Skin of body (tissue), 3 donors: ENCODE measurements at places on chromosomes 11 and 22.

- DNase-seq, result no peak
Measured at GRCh38 chr11:7421136-7421535, 64.2 kb upstream of the OLFML1 start.

DNA sequence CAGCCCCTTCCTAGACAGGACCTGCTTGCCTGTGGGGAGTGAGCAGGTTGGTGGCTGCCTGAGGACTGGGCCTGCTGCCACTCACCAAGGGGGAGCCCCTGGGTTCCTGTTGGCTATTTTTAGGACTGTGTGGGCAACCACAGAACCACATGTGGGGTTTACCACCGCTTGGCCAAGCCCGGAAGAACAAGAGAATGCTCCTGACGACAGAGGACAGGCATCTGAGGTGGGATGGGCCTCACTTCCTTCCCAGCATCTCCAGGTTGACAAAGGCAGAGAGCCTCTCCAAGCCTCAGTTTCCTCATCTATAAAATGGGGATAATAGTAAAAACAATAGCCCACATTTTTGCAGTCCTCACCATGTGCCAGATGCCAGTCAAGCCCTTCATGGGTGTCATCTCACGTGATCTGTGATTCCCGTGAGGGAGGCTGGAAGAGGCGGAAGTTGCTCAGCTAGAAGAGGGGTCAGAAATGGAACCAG is 43.6 kb downstream of the LRRC32 start:
- DNase-seq, result no peak

- DNase-seq, result no peak
Measured at GRCh38 chr11:98895936-98896335, 124.8 kb upstream of the CNTN5 start.

- DNase-seq, result no peak
Measured at GRCh38 chr11:112723676-112724495, 237.3 kb upstream of the NCAM1 start.

DNA sequence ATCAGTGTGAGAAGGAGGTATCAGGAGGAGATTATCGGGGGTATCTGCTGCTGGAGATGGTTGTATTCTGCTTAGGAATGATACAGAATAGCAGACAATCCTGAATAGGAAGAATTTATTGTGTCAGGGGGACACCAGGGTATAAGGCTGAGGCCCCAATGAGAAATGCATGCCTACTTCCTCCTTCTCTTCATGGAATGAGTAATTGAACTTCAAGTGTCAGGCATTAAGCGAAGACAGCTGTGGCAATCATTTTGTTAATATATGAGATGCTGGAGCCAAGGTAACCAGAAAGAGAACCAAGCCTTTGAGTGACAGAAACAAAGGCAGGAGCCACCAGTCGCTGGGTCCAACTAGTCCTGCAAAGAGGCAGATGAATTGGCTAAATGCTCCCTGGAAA is 49.1 kb downstream of the KIRREL3 start:
- DNase-seq, result no peak

DNA sequence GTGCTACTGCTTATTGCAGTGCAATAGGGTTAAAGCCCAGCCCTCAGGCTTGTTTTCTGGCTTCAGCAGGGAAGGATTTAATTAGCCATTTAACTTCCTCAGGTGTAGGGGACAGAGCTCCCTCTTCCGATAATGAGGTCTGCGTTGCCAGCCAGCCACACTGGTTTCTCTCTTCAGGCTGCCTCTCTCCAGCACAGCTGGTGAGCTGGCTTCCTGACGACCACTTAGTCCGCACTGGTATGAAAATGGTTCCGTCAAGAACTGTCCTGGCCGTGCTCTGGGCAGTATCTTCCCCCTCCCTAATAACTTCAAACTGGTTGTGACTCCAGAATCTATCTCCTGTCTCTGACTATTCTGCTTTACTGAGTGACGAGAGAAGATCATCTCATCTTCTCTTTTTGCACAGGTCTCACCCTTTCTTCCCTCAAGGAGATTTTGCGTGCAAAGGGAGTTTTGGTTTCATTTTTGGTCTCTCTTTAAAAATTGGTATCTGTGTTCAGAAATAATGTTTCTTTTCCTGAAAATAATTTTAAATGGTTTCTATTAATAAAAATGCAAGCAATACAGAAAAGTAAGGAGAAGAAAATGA is 49.2 kb downstream of the CNTN5 start:
- DNase-seq, result no peak

DNA sequence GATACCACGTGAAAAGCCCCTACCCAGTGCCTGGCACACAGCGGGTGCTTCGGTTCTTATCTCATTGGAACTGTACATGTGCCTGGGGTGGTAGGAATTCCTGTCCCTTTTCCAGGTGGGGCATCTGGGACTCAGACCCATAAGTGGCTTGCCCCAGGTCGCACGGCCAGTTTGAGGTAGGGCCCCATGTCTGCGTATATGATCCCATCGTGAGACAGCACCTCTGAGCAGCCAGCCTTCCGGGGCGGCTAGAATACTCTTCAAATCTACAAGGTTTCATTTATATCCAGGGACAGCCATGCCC is 33.5 kb upstream of the SMIM38 start:
- no peak for DNase-seq

DNA sequence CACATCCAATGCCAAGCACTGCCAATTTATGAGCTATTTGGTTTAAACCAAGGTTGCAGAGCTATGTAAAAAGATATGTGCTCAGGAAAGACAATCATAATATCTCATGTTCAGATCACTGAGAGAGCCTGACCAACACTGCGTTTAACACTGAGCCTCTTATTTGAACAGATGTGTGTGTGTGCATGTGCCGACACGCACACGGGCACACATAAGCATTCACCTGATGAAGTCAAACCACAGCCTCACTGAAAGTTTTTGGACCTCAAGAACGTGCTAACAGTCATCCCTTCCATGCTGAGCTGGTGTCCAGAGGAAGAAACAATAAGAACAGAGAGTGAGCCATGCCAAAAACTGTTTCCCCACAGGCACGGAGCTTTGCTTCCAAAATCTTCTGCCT is 23.4 kb downstream of the HPS4 start:
- no peak for DNase-seq

DNA sequence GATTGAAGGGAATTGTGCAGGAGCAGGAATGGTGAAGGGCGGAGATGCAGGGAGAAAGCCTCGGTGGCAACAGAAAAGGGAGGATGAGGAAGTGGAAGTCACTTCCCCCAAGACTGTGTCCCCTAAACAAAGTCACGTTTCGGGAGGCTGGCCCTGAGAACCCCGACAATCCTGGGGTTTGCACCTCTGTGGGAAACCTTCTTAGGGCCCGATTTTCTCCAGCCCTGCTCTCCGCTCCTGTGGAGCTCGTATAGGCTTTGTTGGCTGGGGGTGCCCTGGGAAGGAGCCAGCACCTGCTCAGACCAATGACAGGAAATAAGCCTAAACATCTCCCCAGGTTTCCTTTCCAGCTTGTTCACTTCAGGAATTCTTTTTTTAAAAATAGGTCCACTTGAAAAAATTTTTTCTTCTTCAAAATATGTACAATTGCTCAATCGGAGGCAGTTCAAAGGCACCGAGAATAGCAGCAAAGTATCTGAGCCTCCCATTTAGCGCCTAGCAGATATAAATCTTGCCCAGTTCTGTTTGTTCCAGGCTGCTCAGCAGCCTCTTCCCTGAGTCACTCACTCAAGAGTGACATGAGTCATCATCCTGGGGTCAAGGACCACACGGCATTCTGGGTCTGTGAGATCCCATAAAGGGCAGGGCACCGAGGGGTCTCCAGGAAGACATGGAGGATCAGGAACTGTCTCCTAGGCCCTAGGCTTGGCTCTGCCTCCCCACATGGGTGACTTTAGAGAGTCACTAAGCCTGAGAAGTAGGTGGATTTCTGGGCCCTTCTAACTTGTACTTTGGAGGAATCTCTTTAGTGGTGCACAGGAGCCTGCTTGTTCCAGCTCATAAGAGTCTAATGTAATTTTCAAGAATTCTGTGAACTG is 34.0 kb downstream of the IRAG1 start:
- DNase-seq, result no peak

DNA sequence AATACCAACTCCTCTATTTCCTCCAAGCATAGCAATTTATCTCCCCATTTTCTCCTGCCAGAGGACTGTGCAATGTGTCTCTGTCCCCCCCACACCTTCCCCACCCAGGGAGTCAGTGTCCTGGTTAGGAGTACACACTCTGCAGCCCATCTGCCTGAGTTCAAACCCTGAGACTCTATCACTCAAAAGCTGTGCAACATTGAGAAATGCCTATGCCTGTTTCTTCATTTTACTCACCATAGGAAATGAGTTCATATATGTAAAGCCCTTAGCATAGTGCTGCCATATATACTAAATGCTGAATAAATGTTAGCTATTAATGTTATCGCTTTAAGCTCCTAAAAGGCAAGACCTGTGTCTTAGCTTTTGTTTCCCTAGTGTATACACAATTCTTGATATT is 64.0 kb downstream of the TMPRSS5 start:
- DNase-seq, result no peak

- no peak for DNase-seq
Measured at GRCh38 chr11:19790831-19791552, 78.4 kb downstream of the NAV2 start.

DNA sequence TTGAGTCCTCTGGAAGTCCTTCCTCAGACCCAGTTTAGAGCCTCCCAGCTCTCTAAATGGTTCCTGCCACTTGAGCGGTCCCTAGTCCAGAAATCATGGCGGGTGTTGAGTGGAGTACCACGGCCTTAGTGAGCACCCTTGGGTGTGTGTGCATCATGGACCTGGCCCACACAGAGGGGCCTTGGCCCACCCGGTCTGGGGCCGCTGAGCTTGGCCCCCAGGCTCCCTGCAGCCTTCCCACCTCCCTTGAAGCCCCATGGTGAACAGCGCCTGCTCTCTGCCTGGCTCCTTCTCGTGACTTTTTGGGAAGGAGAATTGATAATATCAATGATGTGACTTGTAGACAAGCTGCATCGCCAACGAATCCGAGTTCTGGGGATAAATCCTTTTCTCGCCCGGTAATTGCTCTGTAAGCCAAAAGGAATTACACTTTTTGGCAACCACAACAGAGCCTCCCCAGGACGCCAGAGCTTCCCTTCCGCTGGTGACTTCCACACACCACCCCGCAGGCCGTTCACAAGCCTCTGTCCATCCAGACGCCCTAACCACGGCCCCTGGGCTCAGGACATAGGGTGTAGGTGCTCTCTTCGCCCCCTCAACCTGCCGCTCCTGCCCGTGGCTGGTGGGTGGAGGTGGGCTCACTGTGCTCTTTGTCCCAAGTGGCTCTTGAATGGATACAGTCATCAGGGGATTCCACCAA is 93.8 kb downstream of the NECTIN1 start:
- no peak for DNase-seq

- no peak for DNase-seq
Measured at GRCh38 chr22:32596471-32596870, 121.9 kb downstream of the FBXO7 start.

DNA sequence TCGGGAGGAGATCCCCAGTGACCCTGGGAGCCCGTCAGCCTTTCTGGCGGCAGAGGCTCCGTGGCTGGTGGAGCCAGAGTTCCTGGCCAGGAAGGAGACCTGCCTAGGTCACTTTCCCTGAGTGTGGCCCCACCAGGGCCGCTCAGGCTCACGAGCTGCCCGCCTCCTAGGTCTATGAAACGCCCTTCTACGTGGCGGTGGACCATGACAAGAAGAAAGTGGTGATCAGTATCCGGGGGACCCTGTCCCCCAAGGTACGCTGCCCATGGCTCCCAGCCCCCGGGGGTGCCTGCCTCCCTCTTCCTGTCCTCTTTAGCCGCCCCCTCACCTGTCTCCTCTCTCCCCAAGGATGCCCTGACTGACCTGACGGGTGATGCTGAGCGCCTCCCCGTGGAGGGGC is 17.0 kb upstream of the MYRF start:
- no peak for DNase-seq

GRCh38 chr22:48664586-48664985 is 1163.1 kb downstream of the BRD1 start:
- no peak for DNase-seq

DNA sequence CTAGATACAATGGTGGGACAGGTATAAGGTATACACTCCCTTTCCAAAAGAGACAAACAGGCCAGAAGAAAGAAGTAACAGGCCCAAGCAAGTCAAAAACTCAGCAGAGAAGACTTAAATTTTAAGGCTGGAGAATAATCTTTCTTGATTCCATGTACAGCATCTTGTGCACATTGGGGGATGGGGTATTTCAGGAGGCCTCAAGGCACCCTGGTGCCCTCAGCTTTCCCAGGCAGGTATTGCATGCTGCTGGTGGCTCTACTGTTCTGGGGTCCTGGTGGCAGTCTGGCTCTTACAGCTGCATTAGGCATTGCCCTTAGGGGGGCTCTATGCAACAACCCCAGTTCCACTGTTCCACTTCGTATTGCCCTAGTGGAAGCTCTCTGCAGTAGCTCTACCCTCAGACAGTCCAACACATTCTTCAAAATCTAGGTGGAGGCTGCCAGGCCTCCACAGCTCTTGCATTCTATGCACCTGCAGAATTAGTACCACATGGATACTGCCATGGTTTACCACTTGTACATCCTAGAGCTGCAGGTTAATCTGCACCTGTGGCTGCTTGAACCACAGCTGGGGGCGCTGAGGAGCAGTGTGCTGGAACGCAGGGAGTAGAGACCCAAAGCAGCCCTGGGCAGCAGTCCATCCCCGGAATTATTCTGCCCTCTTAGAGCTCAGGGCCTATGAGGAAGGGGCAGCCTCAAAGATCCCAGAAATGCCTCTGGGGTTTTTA is 4.2 kb upstream of the CTSC start:
- no peak for DNase-seq

- DNase-seq, result no peak
Measured at GRCh38 chr11:1479678-1480118, 6.9 kb downstream of the MOB2 start.

DNA sequence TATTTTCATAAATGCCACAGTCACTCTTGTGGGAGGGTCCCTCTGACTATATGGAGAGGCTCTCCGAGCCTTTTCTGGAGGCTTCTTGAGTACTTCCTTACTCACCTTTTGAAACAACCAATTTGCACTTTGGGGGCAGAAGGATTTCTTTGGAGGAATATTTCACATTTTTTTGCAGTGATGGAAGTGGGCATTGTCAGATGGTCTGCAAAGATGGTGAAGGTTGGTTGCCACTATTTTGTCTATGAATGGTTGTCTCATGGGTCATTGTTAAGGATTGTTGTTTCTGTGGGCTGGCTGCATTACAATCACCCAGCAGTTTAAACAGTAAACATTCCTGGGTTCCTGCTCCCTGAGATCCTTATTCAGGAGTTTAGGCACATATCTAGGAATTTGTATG is 388.2 kb downstream of the TMEM135 start:
- DNase-seq, result no peak

GRCh38 chr22:28989035-28989464 is 72.6 kb downstream of the C22orf31 start:
- no peak for DNase-seq

- no peak for DNase-seq
Measured at GRCh38 chr11:104649002-104649401, 249.3 kb downstream of the CASP12 start.

GRCh38 chr11:108467091-108467823 is at the start of gene C11orf65:
TSS of gene C11orf65 (minus strand) at chr11:108467529. CDS start at chr11:108461559, 5,970 bp downstream.
- DNase-seq, result peak; percentile 99

- DNase-seq, result no peak
Measured at GRCh38 chr11:84145616-84146185, 859.5 kb upstream of the CCDC90B start.

DNA sequence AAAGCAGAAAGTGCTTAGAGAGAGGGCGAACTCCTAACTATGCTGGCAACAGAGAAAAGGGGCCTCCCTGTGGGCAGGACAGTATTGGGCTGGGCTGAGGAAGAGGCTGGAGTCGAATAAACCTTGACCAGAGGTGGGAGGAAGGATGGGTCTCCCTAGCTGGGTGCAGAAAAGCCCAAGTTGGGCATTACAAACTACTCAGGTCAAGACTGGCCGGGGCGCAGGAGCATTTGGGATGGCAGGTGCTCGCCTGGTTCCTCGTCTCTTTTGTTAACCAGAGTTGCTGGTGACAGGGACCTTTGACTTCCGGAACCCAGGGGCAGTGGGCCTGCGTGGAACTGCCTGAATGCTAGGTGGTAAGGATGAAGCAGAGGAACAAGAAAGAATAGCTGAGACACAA is 80.3 kb upstream of the SHISAL1 start:
- no peak for DNase-seq
